ENCODE measurements at places on chromosomes 2 and 18.

- DNase-seq, result no peak
Measured at GRCh38 chr18:6207116-6207515, 207.6 kb downstream of the L3MBTL4 start.

- DNase-seq, result peak; percentile 2
Measured at GRCh38 chr2:78351208-78351607, 674.3 kb upstream of the REG3G start.

- no peak for DNase-seq
Measured at GRCh38 chr18:7596147-7596546, 29.0 kb downstream of the PTPRM start.

GRCh38 chr2:26640331-26640745 is 828 bp downstream of the CIB4 start:
- DNase-seq, result peak; percentile 16

DNA sequence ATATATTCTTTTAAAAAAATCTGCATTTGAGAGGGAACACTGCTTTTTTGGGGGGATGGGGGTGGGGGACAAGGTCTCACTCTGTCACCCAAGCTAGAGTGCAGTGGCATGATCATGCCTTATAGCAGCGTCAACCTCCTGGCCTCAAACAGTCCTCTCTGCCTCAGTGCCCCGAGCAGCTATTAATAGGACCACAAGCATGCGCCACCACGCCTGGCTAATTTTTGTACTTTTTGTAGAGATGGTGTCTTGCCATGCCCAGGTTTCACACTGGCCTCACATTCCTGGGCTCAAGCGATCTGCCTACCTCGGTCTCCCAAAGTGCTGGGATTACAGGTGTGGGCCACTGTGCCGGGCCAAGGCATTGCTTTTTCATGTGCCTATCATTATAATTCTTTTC is 154.2 kb downstream of the ATAD2B start:
- no peak for DNase-seq

- DNase-seq, result no peak
Measured at GRCh38 chr2:168519534-168520308, 63.6 kb downstream of the CERS6 start.

- DNase-seq, result no peak
Measured at GRCh38 chr18:70496353-70497294, 207.8 kb downstream of the SOCS6 start.

GRCh38 chr18:13756261-13756660 is 29.8 kb downstream of the RNMT start:
- no peak for DNase-seq

DNA sequence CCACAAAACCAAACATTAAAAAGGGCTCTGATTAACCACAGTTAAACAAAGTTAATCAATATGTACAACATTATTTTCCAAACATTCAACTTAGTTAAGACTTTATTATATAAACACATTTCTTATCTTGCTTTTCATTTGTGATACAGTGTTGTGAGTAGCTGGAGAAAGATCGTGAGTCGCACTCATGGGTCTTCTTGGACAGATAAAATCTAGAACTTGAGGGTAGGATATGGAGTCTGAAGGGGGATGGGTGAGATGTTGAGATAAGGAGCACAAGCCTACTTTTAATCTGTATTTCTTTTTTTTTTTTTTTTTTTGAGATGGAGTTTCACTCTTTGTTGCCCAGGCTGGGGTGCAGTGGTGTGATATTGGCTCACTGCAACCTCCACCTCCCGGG is 22.6 kb upstream of the TMEM214 start:
- DNase-seq, result no peak

- no peak for DNase-seq
Measured at GRCh38 chr2:20012282-20013125, at the start of gene MATN3. Gene MATN3 (minus strand): TSS chr2:20012668. CDS start chr2:20012631, 37 bp downstream.

DNA sequence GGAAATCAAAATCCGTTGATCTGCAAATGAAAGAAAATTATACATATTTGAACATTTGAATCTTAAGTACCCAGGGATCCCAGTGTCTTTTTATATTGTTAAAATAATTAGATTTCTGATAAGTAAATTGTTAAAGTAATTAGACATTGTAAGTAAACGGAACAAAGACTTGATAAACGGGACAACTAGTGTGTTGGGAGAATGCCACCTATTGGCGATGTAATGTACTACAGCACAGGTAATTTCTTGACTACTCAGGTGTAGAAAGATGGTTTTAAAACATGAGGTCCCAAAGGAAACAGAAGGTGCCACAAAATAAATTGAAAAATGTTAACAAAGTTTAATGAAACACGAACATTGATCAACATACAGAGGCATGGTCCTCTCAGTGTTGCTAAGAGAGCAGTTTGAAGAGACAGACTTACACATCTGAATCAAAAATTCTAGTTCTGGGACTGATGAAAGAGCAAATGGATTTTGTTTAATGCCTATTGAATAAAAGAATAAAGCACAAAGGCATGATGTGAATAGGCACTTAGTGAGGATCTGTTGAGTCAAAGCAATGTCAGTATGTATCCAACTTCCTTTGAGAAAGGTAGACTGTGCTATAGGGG is 103.4 kb upstream of the RASGRP3 start:
- peak; percentile 32 for DNase-seq

DNA sequence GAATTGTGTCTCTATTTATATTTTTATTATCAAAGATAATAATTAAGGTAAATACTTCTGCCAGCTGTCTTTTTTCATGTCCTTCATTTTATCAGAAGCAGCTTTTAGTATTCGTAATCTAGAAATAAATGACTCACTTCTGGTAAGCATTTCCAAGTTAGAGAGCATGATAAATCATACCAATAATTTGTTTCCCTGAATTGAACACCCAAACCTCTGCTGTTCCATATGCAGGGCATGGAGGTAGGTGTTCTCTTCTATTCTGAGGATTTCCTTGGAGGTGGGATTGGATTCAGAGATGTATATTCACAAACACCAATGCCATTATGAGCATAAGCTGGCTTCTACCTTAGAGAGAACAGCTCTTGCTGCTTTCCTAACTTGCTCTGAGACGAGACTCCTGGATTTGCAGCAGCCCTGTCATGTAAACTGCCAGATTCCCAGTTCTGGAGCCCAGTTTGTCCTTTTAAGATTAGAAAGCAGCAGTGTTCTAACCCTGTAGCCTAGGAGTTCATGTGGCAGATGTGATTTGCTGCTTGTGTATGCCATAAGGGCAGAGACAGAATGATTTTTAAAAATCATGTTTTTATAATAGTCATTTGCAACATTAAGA is 47.5 kb downstream of the SKA1 start:
- DNase-seq, result no peak

DNA sequence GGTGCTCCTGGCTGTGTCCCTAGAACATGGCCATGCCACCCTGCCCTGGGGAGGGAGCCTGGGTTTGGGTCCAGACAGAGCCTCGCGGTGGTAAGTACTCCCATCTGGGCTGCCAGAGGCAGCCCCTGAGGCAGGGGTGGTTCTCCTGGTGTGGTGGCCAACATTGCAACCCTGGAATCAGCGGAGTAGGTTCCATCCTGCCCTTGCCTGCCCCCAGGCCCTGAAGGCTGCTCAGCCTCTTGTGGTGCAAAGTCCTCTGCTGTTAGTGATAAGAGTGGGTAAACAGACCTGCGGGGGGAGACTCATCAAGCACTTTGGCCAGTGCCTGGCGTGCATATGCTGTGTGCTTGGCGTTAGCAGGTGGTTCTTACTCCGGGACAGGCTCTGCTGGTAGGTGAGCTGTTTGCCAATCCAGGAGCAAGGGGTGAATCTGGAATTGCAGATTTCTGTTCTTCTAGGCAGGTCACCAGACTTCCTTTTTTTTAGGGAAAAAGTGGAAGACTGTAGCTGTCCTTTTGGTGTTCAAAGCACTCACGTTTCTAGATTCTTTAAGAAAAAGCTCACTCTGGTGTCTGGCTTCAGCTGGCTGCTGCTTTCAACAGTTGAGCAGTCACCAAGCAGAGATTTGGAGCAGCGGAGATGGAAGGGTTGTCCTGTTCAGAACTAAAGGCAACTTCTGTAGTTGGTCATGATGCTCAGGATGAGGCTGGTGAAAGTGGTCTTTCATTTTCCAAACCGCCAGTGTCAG is 3.2 kb downstream of the CNNM3 start:
- DNase-seq, result no peak

GRCh38 chr2:101931402-101931801 is 60.4 kb upstream of the IL1R2 start:
- DNase-seq, result peak; percentile 89

GRCh38 chr2:624551-625347 is 52.5 kb downstream of the TMEM18 start:
- no peak for DNase-seq

- no peak for DNase-seq
Measured at GRCh38 chr2:505941-506340, 171.3 kb downstream of the TMEM18 start.

GRCh38 chr18:34864836-34865497 is 154.9 kb downstream of the DTNA start:
- peak; percentile 20 for DNase-seq

- DNase-seq, result no peak
Measured at GRCh38 chr2:174791746-174792280, 27.5 kb upstream of the CHRNA1 start.

- DNase-seq, result no peak
Measured at GRCh38 chr2:62440281-62440946, 65.6 kb downstream of the TMEM17 start.

DNA sequence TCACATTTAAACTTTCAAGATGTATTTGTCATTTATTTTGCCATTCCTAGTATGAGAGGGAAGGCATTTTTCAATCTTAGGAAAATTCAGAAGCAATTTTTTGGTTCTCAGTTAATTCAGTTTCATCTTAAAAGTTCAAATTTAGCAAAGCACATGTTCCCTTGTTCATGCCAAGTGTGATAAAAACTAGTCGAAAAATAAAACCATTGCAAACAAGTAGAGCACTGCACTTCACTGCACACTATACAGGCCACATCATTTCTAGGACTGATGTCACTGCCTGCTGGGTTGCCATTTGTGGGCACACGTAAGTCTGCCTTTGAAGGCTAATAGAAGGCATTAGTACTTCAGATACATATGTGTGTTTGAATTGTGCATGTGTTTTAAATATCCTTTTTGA is 14.3 kb downstream of the TBR1 start:
- no peak for DNase-seq

GRCh38 chr2:118643294-118643693 is 204.2 kb downstream of the EN1 start:
- no peak for DNase-seq

- no peak for DNase-seq
Measured at GRCh38 chr2:232200195-232200594, 178.4 kb upstream of the ALPP start.

All from inflammatory macrophage treated with lipopolysaccharide for 4 hours (primary cell).